GM12891 (cell line): ENCODE measurements at places on chromosomes 3 and 15.
A peak's percentile ranks its signal among the peaks of the same experiment; 100 is the strongest.

GRCh38 chr15:69314736-69315135, 16.0 kb downstream of the PAQR5 start:
- no peak for DNase-seq

DNA sequence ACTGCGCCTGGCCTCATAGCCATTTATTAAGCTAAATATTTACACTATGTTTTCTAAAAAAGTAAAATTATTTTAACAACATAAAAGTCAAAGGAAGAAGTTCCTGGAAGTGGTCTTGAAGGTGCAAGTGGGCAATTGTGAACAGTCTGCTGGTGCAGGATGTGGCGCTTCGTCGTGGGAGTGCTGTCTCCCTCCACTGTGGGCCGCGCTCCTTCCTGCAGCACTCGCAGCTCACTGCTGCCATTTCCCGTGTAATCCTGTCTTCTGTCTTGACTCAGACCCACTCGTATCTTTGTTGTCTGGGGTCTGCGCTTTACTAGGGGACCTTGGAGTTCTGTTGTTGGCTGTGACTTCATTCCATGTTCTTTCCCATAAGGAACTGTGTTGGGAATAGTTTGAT, 56.3 kb downstream of the APBA2 start:
- DNase-seq, result no peak

DNA sequence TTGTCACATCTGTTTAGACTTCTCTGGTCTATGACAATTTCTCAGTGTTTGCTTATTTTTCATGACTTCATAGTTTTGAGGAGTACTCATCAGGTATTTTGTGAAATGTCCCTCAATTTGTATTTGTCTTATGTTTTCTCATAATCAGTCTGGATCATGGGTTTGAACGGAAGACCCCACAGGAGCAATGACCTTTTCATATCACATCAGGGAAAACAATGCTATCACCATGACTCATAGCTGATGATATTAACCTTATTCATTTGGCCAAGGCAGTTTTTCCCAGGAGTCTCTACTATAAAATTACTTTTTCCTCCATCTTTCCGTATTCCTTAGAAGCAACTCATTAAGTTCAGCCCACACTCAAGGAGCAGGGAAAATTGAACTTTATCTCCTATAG, 32.7 kb downstream of the AADACL2 start:
- DNase-seq, result no peak

DNA sequence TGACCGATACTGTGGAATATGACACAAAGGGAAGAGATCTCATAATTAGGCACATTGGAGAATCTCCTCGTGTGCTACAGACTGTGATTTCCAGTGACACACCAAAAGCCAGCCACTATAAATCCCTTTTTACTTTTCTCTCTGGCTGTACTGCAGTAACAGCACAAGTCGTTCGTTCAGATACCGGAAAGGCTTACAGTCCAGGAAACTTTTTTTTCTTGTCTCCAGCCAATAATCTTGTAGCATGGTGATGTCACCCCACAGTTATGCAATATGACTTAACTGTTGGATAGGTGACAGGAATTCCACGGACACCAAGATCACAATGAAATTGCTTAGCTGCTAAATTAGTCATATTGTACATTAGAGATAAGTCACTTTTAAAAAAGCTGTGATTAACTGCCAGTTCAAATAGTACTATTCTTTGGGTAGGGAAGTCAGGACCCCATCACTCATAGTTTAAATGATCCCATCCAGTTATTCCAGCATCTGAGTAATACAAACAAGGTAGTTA, 36.3 kb upstream of the TSC22D2 start:
- no peak for DNase-seq

GRCh38 chr3:159340877-159341500, 539.1 kb downstream of the MFSD1 start:
- no peak for DNase-seq

DNA sequence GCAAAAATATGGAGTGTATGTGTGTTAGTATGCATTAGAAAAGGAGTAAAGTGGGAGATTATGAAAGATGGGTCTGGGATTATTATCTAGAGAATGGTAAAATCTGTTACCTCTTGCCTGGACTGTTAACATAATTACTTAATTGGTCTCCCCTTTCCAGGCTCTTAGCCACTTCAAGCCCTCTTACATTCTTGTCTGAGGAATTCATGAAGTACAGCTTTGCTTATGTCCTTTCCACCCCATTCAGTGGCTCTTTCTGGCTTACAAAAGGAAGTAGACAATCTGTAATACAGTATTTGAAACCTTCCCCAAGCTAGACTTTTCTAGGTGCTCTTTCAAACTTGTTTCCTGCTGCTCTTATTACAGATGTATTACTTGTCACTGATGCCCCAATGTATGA, 129.8 kb downstream of the MBNL1 start:
- no peak for DNase-seq

DNA sequence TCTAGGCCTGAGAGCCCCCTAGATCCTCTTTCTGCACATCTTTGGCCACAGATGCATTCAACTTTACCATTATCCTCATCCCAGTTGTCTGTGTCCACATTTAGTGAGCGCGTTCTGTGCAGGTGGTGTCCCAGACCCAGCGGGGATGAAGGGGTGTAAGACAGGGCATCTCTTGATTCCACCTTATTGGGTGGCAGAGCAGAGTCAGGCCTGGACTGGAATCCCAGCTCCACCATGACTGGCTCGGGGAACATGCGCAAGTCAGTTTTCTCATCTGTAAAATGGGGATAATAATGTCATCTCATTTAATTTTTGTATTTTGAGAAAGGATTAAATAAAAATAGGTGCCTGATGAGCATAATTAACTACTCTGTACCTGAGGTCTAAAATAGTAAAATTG, 7.8 kb downstream of the SMAD6 start:
- no peak for DNase-seq

- DNase-seq, result no peak
Measured at GRCh38 chr15:41727143-41727542, 47.1 kb upstream of the MAPKBP1 start.

- no peak for DNase-seq
Measured at GRCh38 chr15:35728219-35728940, 182.4 kb upstream of the DPH6 start.

- no peak for DNase-seq
Measured at GRCh38 chr3:10440684-10441083, 64.7 kb downstream of the ATP2B2 start.

GRCh38 chr3:62622553-62623174, 249.3 kb upstream of the FEZF2 start:
- peak; percentile 2 for DNase-seq
